ENCODE measurements at places on chromosomes 16 and 17.

- DNase-seq = no peak
Measured at GRCh38 chr17:40415390-40415789, 2.3 kb downstream of the TOP2A start.

- no peak for DNase-seq
Measured at GRCh38 chr17:68613739-68614298, 12.7 kb upstream of the FAM20A start.

DNA sequence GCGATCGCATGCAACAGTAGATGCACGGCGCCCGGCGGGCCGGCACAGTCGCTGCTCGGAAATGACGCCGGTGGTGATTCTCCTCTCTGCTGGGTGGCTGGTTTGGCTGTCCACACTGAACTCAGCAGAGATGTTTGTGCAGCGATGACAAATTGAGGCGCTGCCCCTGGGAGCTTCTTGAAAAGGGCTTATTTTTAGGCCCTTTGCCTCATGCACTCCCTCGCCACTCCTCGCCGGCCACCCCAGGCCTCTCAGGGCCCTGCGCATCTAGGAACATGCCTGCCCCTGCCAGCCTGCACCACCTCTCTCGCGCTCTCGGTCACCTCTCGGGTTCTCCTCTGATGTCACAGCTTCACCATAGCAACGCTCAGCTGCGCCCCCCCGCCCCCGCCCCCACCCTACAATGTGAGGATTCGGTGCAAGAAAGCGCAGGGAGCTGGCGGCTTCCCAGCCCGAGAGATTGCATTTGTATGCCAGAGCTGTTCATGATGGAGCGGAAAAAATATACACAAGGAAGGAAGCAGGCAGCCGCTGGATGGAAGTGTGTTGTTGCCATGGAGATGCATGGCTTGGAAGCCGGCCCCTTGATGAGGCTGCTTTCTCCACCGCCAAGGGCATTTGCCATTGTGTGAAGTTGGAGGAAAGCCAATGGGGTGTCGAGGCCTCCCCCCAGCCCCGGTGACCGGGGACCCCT, 81.3 kb upstream of the PLCG2 start:
- DNase-seq = no peak

- DNase-seq = peak; percentile 25
Measured at GRCh38 chr16:11481987-11482386, 104.7 kb downstream of the LITAF start.

DNA sequence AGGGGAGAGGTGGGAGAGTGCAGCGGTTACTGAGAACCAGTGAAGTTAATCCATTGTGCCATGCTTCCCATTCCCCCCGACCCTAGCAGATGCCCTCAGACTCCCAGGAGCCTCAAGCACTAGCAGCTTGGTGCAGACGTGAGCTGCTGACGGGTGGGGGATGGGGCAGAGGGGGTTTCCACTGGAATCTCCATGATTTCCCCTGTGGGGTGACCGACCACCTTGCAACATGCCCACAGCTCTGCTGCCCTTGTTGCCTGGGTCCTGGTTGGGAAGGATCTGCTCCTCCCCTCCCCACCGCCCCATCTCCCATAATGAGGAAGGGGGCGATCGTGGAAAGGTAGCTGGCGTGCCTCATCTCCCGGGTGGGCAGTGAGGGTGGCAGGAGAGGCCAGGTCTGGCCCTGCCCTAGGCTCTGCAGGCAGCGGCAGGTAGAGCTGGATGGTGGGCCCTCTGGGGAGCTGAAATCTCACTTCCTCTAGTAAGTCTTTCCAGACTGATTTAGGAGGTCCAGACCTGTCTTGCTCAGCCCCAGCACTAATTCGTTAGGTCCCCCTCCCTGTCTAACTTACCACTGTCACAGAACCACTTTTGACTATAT, 9.6 kb downstream of the FLOT2 start:
- no peak for DNase-seq

DNA sequence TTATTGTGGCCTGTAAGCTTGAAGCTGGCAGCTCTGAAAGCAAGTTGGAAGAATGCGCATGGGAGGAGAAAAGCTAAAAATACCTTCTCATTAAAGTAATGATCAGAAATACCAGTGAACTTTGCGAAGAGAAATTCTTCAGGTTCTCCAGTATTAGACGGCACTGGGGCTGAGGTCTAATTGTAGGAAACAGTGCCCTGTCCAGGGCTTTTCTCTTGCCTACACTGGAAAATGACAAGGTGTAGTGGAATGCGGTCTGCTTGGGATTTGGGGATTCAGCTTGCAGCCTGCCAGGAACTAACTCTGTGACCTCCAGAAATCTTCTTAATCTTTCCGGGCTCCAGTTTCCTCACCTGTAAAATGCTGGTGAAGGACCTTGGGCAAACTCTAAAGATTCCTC, 53.3 kb upstream of the KCNJ16 start:
- no peak for DNase-seq

DNA sequence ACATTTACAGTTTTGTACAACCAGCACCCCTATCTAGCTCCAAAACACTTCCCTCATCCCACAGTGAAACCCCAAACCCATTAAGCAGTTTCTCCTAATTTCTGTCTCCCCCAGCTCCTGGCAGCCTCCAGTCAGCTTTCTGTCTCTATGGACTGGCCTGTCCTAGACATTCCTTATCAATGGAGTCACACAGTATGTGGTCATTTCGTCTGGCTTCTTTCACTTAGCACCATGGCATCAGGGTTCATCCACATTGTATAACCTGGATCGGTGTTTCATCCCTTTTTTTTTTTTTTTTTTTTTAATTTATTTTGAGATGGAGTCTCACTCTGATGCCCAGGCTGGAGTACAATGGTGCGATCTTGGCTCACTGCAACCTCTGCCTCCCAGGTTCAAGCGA, 68.5 kb downstream of the ZDHHC7 start:
- DNase-seq = peak; percentile 16

GRCh38 chr17:50575581-50576210, 15.2 kb downstream of the CACNA1G start:
- no peak for DNase-seq

GRCh38 chr16:50614955-50615724, 66.0 kb downstream of the SNX20 start:
- no peak for DNase-seq

DNA sequence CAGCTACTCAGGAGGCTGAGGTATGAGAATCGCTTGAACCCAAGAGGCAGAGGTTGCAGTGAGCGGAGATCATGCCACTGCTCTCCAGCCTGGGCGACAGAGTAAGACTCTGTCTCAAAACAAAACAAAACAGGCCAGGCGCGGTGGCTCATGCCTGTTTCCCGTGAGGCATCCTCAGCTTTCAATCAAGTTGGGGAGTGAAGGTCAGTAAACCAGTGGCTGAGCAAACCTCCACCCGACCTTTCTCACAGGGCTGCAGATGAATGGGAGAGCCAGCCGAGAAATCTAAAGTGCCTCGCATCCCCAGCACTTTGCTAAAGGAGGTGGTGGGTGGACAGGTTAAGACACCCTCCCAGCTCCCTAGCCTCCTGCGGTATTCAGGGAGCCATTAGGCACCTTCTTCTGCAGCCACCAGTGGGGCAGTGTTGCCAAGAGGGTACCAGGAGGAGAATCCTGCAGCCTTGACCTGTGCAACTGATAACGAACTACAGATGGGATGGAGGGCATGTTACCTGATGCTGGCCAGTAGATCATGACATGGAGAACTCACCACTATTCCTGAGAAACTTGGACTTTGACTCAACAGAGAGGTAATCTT, 59.0 kb downstream of the KPNA2 start:
- DNase-seq = no peak

DNA sequence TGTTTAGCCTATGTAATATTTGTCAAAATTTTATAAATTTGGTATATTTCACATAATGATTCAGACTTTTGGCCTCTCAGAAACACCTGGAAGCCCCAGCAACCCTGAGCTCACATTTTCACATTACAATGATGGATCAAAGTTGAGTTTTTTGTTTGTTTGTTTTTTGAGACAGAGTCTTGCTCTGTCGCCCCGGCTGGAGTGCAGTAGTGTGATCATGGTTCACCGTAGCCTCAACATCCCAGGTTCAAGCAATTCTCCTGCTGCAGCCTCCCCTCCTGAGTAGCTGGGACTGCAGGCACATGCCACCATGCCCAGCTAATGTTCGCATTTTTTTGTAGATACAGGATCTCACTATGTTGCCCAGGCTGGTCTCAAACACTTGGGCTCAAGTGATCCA, 10.6 kb upstream of the VAT1L start:
- no peak for DNase-seq

DNA sequence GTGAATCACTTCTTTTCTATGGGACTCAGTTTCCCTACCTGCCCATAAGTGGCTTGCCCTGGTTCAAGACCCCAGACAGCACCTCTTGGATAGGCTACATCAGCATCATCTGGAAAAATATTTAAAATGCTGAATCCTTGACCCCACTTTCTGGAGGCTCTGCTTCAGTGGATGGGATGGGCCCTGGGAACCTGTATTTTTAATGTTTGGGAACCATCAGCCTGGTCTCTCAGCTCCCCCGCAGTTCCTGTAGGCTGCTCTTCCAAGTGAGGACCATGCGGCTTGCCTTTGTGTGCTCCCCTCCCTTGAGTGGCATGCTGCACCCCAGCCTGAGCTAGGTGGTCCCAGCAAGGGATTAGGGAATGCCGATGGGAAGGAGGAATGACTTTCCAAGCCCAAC, 68.3 kb upstream of the CRHR1 start:
- no peak for DNase-seq

DNA sequence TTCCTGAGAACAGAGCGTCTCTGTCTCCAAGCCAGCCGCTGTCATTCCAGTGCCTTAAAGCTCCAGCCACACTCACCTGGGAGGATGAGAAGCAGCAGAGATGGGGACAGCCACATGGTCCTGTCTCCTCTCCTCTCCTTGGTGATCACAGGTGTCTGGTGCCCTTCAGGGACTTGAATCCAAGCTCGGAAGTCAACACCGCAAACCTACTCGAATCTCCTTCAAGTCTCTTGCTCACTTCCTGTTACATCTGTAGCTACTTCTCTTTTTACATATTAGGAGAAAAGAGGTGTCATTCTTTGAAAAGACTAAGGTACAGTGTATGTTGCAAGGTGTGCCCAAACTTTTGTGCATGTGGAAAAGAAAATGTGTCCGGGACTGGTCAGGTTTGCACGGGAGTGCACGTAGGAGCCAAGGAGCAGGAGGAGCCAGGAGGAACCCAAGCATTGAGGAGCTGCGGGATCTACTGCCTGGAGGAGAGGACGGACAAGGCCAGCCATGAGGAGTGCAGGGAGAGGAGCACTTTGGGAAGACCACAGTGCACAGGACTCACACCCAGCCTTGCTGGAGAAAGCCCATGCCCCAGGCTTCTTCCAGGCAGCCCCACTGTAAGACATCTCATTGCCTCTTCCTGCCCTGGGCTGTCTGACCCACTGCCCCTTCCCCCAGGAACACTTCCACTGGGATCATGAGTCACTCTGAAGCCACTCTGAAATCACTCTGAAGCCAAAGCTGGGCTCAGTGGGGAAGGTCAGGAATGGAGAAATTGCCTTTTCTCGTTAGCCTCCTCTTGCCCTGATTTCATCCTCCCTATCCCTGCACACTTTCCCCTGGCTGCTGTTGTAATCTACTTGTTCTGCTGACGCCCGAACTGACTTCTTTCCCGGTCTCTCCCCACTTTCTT, at the start of gene CD300LD:
Gene CD300LD (minus strand): TSS at position 197 of the 904 bp plus-strand sequence. CDS start 81 bp downstream, at position 116.
- DNase-seq = no peak

- no peak for DNase-seq
Measured at GRCh38 chr16:8109510-8110369, 480.6 kb downstream of the TMEM114 start.

DNA sequence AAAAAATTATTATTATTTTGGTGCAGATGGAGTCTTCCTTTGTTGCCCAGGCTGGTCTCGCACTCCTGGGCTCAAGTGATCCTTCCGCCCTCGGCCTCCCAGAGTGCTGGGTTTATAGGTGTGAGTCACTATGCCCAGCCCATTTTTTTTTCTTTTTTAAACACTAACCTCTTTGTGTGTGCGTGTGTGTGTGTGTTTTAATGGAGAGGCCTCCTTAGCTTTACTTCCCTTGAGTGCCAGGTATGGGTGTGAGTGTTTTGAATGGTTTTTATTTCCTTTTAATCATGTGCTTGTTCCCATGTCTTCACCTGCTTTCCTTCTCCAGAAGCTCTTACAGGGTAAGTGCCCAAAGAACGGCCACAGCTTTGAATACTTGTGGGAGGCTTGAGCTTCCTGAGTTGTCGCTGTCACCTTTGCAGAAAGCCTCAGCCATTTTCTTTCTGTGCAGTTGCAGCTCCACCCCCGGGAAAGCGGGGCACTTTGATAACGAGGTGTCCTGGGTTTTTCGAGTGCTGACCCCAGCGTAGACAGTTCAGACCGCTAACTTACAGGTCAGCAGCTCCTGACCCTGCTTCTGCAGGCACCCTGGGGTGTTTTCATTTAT, 22.6 kb downstream of the AKAP1 start:
- no peak for DNase-seq

DNA sequence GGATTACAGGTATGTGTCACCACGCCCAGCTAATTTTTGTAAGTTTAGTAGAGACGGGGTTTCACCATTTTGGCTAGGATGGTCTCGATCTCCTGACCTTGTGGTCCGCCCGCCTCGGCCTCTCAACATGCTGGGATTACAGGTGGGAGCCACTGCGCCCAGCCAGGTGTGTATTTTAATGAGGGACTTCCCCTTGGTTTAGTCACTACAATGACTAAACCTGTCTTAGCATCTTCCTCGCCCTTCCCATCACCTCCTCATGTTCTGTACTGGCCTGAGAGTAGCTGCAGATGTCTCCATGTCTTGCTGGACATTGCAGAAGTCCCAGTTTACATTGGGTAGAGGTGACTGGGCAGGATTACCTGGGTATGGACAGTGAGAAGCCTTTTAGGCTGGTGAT, 9.6 kb downstream of the SLC7A6 start:
- DNase-seq = no peak

DNA sequence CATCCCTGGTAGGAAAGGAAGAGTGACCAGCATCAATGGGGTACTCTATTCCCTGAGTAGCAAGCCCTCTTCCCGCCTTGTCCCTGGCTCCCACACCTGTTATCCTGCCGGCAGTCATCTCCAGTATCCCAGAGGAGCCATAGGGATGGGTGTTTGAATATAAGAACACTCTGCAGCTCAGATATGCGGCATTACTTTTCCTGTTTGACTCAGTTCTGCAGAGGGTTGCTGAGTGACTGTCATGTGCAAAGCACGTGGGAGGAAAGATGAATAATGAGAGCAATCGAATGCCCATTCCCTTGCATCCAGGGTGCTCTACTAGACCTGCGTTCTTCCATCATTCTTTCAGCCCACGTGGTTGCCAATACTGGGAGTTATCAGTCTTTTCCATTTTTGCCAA, 115.1 kb downstream of the PRKCB start:
- DNase-seq = no peak

- peak; percentile 25 for DNase-seq
Measured at GRCh38 chr17:42282478-42283080, 5.7 kb upstream of the STAT5A start.

- DNase-seq = no peak
Measured at GRCh38 chr16:29318037-29318436, 88.5 kb downstream of the NPIPB11 start.

GRCh38 chr17:66423056-66423955, 120.9 kb downstream of the PRKCA start:
- DNase-seq = no peak
